ENCODE measurements at places on chromosomes 12 and 14.

DNA sequence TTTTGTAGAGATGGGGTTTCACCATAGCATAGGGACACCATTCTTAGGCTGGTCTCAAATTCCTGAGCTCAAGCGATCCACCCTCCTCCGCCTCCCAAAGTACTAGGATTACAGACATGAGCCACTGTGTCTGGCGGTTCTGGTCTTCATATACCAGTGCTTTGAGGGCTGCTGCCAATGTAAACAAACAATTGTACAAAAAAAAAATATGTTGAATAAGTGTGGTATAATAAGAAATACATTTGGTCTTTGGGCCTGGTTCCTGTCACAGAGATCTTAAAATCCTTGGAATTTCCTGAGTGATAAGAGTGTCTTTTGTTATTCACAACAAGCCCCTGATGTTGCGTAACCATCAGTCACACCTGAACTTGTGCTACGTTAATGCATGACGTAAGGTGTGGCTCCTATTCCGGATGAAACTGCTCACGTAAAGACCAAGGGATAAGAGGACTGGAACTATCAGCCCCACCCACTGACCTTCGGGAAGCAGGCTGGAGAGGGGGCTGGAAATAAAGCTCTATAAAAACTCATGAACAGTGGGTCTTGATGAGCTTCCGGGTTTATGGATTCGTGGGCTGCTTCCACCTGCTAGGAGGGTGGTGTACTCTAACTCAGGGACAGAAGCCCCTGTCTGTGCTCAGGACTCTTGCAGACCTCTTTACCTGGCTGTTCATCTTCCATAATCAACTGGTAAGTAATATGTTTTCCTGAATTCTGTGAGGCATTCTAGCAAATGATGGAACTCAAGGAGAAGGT is 16.5 kb upstream of the RIMKLB start:
- no peak for DNase-seq

- no peak for DNase-seq
Observed at GRCh38 chr12:49689785-49690184, 17.4 kb downstream of the FMNL3 start.

GRCh38 chr12:116916714-116917114 is 6.0 kb downstream of the FBXW8 start:
- no peak for DNase-seq

- DNase-seq: no peak
Observed at GRCh38 chr14:38527502-38527878, 271.6 kb upstream of the CLEC14A start.

DNA sequence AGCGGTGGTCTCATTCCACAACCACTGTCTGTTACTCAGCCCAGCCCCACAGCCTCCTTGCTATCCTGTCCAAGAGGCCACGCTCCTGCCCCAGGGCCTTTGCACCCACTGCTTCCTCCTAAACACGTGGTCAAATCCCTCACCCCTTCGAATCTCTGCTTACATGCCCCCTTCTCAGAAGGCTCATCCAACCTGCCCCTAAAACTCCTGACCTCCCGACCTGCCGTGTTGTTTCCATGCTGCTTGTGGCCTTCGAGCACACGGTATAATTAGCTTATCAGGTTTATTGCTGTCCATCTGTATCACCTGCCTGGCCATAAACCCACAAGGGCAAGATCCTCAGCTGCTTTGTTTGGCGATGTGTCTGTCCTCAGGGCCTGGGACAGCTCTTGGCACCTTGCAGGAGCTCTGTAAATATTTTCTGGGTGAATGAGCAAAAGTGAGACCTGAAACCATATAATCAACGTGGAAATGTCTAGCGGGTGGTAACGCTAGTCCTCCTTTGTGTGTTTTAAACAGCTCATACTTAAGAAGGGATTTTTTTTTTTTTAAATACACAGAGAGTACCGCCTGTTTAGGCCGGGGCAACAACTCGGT is 36.0 kb downstream of the SCARB1 start:
- DNase-seq: no peak

DNA sequence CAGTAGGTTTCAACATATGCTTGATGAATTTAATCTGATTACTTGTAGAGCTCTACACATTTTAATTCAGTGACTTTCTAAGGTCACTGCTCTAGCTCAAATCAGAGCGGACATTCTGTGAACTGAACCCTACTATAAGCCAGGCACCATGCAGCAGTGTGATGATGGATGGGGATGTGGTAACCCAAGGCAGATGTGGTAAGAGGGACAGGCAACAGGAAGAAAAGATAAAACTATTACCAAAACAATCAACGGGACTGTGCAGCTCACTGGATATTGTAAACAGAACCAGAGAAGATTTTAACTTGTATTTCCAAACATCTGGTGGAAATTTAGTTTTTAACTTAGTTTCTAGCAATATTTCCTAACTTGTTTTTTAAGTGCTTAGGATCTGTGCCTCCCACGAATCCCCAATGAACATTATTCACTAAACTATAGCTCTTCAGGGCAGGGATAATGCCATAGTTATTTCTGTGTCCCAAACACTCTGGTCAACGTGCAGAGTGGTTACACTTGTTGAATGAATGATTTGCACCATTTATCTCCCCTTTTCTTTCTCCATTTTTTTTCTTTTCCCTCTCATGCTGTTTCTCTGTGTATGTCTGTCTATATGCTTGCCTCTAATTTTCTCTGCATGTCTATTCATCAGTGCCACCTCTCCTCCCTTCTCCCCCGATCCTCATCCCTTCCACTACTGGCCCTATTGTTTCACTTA is 3.0 kb downstream of the ERO1A start:
- DNase-seq: no peak

DNA sequence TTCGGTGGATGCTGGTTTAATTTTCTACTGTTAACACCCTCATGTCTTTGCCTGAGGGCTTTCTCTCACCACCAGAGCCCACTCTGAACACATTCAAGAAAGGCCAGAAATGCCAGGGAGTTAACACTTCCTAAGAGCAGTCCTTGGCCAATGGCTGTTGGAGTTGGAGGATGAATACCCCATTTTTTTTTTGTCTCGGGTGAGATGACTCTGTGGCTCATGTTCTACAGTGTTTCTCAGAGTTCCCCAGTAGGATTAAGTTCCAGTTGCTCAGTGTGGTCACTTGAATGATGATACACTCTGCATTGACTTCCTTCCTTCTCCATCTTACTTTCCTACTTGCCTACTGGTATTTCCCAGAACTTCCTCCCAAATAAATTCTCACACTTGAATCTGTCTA is 65.8 kb downstream of the FOS start:
- DNase-seq: no peak

DNA sequence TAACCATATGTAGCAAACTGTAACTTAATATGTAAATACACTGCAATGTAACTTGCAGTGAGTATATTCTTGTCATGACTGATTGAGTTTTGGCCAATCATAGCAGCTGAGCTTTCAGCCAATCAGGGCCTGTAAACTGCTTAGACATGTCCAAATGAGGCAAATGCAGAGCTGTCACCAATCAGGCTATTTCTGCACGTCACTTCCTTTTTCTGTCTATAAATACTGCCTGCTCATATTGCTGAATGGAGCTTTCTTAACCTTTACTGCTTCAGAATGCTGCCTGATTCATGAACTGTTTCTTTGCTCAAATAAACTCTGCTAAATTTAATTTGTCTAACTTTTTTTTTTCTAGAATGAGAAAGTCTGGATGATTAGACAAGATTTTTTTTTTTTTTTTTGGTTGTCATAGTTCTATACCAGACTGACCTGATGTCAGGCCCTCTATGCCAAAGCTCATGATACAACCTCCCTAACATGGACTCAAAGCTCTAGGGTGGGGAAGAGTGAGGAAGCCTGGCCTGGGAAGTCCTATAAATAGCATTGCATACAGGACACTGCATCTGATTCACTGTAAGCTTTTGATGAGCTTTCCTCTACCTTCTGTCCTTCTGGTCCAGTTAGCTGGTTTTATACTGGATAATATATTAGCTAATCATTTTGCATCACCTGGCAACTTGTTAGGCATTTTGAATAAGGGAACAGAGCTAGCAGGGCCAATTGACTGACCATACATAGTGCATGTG is 12.0 kb downstream of the MGP start:
- DNase-seq: no peak

DNA sequence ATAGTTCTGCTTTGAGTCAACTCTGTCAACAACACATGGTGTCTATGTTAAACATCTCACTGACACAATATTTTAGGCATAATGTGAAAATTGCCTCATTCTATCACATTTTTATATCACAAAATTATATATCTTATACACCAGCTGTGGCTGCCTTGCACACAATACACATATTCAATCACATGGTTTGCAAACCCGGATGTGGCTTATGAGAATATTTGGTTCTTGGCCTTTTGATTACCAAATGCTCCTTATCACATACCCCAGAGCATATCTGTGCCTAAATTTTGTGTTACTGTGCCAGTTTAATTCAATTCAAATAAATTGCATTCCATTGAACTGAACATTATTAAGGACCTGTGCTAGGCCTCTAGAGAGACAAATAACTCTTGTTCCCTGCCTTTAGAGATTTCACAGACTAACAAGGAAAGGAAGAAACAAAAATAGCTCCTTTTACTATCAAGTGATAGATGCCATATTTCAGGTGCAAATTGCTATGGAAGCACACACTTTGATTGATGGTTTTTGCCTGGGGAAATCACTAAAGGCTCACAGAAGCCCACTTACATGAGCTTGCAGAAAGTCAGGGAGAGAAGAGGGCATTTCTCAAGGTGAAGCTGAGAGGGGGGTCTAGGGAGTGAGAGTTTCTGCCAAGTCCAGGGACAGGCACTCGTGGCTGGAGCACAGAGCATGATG is 63.4 kb downstream of the PPP1R36 start:
- DNase-seq: no peak

- no peak for DNase-seq
Observed at GRCh38 chr12:81255947-81256346, 178.1 kb downstream of the ACSS3 start.

DNA sequence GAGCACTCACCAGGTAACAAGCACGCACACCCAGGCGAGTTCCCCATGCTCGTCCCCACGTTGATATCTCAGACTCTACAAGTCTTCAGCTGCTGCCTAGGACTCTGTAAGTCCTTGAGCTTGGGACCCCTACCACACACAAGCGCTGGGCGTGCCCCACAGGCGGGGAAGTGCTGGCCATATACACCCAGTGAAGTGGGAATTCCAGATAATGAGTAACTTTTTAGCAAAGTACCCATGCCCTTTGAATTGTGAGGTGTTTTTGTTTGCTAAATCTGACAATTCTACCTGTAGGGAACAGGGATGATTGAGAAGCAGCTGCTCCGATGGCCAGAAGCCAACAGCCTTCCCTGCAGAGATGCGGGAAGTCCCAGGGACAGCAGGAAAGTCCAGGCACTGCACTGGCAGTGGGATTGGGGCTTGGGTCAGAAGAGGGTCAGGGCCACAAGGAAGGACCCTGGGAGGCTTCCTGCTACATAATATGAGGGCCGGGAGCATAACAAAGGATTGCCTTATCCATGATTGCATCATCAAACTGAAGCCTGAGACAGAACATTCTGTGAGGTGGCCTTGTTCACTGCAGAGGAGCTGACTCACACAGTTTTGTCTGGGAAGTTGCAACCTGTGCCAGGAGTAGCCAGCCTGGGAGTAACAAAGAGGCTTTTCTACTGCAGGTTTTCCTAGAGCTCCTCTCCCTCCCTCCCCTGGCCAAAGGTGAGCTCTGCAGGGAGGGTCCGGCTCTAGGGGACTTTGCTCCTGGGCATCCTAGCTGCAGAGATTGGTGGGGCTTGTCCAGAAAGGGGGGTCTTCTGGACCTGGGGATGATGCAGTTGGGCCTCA is 13.2 kb upstream of the SERPINA3 start:
- DNase-seq: no peak

- DNase-seq: no peak
Observed at GRCh38 chr12:122865268-122866231, 30.3 kb downstream of the HIP1R start.

- DNase-seq: no peak
Observed at GRCh38 chr14:34538871-34539406, 562 bp downstream of the EAPP start.

GRCh38 chr14:105089746-105090492 is 24.7 kb upstream of the GPR132 start:
- DNase-seq: no peak

- no peak for DNase-seq
Observed at GRCh38 chr14:104116288-104116755, 22.1 kb upstream of the KIF26A start.

GRCh38 chr12:32587581-32588495 is 91.3 kb upstream of the DNM1L start:
- DNase-seq: no peak

DNA sequence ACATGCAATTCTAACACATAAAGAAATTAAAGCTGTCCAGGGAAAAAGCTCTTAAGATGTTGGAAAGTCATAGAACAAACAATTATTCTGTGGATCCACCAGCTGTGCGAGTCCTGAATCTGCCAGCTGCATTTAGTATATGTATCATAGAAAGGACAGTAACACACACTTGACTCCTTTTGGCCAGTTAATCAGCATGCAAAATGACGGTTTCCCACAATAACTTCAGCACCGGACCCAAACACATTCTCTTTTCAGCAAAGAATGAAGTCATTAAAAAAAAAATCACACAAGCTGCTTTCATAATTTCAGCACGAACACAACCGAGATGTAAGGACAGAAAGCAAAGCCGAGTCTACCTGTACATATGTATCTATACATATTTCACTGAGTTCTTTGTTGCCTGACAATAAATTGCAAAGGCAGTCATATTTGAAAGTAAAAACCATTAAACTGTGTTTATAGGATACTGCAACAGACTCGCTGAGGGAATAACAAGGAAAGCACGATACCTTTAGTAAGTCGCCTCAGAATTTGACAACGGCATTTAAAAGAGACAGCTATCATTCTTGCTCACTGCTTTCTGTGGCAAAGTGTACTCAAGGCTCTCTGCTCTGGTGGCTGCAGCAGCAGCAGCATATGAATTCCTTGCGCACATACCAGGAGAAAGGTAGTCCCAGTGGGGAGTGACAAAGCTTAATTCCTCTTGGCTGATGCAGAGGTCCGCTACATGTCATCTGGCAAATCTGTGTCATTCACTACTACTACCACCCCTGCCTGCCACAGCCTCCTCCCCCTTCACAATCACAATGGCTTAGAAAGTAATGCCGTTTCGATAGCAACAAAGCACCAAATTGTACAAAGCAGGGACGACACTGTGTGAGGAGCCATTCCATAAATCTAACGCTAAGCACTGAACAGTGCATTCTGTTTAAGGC is at the start of gene GRIP1:
TSS of gene GRIP1 (minus strand) at position 739 of the 938 bp plus-strand sequence. CDS start at position 567, 172 bp downstream.
- no peak for DNase-seq

GRCh38 chr12:92747151-92747550 is 44.4 kb downstream of the PLEKHG7 start:
- no peak for DNase-seq

- no peak for DNase-seq
Observed at GRCh38 chr12:15532364-15532977, 210.2 kb downstream of the PTPRO start.

GRCh38 chr12:127012109-127012508 is 1254.9 kb upstream of the TMEM132C start:
- no peak for DNase-seq

DNA sequence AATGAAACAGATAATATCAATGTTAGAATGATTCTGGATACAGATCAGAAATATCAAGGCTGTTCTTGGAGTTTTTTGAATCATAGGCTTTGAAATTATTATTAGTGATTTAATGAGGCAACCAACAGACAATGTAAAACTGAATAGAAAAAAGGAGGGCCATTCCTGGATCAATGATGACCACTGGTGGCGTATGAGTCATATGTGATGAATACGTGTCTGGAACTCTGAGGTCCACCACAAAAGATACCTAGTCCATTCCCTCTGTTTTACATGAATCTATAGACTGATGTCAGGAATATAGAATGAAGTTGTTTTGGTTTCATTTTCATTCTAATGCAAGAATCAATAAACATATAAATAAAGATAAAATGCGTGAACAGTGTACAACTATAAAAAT is 78.3 kb upstream of the RTL1 start:
- DNase-seq: no peak

Measured in stimulated activated CD8-positive, alpha-beta memory T cell treated with anti-CD3 and anti-CD28 coated beads, Interleukin-15, amount 100 ng/mL, for 24 hours (primary cell).